Stimulated activated CD4-positive, alpha-beta T cell treated with anti-CD3 and anti-CD28 coated beads, Interleukin-1b, Interleukin-23, amount 100 ng/mL, for 1 hour (primary cell): ENCODE measurements at places on chromosomes 11 and 22.
A peak's percentile ranks its signal among the peaks of the same experiment; 100 is the strongest.

DNA sequence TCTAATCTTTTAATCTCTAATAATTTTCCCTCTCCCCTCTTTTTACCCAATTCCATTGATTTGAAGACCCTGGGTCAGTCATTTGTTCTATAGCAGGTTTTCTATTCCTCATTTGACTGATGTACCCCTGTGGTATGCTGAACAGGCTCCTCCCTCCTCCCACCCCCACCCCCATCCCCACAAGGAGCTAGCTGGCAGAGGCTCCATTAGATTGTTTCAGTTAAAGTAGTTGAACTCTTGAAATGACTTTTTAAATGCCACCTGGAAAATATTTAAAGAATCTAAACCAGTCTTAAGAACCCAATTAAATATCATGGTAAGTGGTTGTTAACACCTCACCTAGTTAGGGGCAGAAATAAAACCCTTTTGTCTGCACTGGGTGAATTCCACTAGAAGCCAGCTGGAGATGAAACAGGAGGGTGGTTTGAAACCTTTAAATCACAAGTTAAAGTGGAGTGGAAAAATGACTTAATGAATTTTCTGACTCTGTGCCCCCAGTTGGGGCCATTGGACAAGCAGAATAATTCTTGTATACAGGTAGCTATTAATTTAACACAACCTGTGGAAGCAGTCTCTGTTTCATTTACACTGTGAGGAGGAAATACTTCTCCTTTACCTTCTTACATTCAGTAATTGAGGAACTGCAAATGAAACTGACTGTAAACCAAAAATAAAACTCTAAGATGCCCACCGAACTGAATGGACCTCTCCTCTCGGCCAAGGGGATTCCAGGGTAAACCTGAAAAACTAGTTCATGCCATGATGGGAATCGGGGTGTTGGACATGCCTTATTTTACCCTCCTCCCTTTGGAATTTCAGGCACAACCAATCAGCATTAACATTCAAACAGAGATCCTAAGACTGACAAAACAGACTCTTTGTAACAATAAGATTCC, 30.7 kb downstream of the PRR5L start:
- DNase-seq: no peak

- no peak for DNase-seq
Observed at GRCh38 chr11:119055901-119056300, 1.1 kb downstream of the HYOU1 start.

- DNase-seq: no peak
Observed at GRCh38 chr11:11236498-11237059, 116.5 kb downstream of the CSNK2A3 start.

DNA sequence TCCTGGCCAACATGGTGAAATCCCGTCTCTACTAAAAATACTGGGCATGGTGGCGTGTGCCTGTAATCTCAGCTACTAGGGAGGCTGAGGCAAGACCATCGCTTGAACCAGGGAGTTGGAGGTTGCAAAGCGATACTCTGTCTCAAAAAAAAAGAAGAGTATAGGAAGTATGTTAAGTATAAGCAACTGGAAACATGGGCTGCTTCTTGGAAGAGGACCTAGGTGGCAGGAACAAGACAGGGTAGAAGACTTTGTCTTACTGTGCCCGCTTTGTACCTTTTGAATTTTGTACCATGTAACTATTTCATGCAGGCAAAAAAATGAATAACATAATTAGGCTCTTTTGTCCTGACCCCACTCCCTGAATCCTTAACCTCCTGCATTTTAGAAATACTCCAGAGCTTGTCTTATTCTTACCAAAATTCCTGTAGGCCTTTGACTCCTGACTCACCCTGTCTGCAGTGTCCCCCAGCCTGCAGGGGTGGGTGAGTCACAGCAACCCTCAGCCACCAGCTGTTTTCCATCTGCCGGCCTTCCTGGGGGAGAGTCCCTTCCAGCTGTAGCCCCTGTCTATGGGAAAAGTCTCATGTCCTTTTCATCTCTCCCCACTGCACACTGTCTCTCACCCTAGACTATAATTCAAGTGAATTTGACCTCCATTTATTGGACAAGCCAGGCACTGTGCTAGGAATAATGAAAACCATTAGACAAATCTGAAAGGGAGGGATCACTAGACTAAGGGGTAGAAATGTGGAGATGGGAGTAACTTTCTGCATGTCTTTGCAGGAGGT, 41.8 kb downstream of the TXN2 start:
- no peak for DNase-seq

DNA sequence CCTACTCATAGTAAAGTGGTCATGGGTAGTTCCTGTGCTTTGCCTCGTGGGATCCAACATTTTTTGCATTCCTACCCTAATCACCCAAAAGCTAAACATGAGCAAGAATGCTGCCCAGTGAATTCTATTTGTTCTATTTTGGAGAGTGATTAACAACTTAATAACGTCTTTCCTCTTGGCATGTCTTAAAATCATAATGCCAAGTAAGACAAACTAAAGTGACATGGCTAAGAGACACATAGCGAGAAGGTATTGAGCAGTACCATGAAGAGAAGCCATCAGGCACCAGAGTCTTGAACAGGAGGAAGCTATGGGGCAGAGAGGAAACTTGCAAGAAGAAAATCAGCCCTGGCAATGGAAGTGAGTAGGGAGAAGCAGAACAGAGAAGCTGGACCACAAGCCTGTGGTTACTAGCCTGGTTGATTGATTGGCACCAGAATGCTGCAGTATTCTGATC, 32.0 kb downstream of the EXPH5 start:
- DNase-seq: no peak

GRCh38 chr22:50269970-50270665, at the start of gene MAPK11:
MAPK11 (minus strand) TSS chr22:50270380; CDS start chr22:50270292, 88 bp downstream.
- peak; percentile 39 for DNase-seq

DNA sequence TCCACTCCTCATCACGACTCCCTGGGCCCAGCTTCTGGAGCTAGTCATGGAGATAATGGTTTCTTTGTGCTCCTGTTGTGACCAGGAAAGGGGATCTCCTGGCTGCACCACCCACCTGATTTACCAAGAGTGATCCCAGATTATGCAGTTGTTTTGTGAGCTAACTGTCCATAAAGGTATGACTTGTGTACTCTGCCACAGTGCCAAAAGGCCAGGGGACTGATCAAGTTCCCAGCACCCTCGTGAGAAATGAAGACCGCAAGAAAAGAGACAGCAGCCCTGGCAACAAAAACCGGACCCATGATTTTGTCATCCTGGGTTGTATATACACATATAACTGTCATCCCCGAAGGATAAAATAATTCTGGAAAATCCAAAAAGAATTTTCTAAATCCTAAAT, 26.6 kb downstream of the TUB start:
- no peak for DNase-seq

GRCh38 chr22:28761449-28761755, 11.1 kb upstream of the CCDC117 start:
- no peak for DNase-seq

- DNase-seq: no peak
Observed at GRCh38 chr11:121514432-121515334, 61.9 kb upstream of the SORL1-AS1 start.

GRCh38 chr11:73999581-74000306, 9.1 kb downstream of the UCP3 start:
- DNase-seq: no peak

GRCh38 chr11:68099474-68100405, 21.4 kb downstream of the CHKA start:
- no peak for DNase-seq

DNA sequence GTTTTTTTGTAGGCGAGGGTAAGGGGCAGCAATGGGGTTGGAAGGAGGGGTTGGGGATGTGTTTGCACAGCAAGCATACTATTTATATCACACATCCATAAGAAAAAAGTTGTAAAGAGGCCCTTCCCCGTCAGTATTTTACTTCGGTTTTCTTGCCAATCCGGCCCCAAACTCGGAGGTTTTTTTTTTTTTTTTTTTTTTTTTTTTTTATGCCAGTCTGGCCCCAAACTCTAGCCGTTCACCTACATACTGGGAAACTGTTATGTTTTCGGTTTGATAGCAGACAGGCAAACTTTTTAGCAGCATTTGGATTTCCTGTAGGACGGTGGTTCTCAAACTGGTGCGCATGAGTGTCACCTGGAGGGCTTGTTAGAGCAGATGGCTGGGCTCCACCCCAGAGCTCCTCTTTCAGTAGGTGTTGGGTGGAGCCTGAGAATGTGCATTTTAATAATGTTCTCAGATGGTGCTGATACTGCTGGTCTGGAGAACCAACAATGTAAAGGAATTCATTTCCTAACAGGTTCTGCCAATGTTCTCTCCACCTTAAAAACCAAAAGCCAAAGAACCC, 76.5 kb upstream of the ZBED5 start:
- DNase-seq: no peak

DNA sequence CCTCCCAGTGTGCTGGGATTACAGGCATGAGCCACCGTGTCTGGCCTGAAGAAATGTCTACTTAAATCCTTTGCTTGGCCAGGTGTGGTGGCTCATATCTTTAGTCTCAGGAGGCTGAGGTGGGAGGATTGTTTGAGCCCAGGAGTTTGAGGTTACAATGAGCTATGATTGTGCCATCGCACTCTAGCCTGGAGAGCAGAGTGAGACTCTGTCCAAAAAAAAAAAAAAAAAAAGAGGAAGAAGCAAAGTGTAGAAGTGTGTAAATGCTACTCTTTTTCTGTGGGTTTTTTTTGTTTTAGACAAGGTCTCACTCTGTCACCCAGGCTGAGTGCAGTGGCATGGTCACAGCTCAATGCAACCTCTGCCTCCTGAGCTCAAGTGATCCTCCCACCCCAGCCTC, 6.4 kb upstream of the ATG16L2 start:
- DNase-seq: no peak

GRCh38 chr11:129590030-129590752, 214.5 kb downstream of the BARX2 start:
- DNase-seq: no peak

DNA sequence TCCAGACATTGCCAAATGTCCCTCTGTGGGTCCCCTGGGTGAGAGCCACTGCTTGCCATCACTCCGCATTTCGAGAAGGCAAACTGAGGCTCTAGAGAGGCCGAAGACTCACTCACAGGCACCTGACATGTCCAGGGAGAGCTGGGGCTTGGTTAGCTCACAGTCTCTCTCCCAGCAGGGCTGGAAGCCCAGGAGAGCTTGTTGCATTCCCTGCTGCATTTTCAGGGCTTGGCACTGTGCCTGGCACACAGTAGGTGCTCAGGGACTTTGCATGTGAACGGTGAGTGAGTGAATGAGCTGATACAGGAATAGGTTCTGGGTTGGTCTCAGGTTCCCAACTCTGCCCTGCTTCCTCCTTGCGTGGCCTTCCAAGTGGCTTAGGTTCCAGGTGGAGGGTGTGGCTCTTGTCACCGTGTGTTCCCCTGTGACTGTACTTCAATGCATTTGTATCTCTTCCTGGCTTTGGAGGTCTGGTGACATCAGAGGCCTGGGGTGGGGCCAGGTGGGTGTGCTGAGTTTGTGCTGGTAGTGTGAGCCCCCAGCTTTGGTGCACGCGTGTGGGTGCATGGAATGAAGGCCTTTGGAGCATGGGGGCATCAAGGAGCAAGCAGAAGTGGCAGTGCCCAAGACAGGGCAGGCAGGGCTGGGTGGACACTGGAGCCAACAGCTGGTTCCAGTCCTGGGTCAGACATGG, 18.4 kb upstream of the SMIM38 start:
- no peak for DNase-seq

GRCh38 chr11:74204701-74205100, 33.6 kb downstream of the PPME1 start:
- no peak for DNase-seq

DNA sequence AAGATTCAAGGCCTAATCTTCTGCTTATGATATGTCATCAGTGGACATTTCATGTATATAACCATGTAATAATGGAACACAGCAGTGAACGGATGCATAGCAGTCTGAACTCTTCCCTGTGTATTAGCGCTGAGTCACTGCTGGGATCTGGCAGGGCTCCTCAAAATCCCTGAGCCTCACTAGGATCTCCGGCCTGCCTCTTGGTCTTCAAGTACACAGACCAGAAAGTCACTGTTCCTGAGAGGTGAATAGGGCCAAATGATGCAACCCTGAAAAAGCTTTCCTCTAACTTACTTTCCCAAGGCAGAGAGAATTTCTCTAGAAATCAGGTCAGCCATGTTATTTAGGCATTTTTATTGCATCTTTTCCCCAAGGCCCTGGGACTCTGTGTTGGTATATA, 35.0 kb downstream of the POU2AF1 start:
- no peak for DNase-seq

DNA sequence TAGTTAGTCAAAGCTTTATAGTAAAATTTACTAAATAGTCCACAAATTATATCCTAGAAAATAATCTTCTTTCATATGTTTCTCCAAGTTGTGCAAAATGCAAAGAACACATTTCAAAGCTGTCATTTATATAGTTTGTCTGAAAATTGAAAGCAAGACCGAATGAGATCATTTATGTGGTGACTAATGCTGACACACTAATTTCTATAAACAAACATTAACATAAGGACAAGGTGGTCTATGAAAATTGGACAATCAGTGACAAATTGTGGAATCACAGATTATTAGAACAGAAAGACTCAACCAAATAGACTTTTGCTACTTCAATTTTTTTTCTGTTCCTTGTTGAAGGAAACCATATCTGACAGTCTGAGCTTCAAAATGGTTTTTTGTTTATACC, 1056.1 kb downstream of the LRRC4C start:
- DNase-seq: no peak

GRCh38 chr11:61534025-61534932, 25.7 kb downstream of the LRRC10B start:
- DNase-seq: no peak

- no peak for DNase-seq
Observed at GRCh38 chr11:118703563-118704106, 24.2 kb upstream of the TREH start.

DNA sequence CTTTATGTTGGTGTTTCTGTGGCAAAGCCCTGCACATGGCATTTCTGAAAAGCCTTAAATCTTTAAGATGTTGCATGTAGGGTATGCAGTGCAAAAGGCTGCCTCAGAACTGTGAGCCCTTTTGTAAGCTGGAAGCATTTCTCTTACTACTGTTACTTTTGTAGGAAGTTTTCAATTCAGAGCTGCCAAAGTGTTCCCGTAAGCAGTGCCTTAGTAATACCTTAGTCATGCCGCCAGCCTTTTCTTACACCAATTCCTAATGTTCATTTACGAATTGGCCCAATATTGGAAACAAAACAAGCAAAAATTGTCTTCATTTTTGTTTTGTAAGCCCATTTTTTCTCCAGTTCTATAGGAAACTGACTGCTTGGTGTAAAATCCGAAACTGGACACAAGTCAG, 67.4 kb upstream of the RASSF10 start:
- no peak for DNase-seq

DNA sequence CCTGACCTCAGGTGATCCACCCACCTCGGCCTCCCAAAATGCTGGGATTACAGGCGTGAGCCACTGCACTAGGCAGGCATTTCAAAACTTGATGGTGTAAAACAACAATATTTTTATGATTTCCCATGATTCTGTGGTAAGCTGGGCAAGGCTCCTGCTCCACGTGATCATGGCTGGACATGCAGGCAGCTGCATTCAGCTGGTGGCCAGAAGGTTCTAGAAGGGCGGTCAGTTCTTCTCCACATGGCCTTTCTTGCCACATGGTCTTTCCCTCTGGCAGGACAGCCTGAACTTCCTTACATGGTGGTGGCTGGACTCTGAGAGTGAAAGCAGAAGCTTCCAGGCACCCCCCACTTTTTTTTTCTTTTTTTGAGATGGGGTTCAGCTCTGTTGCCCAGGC, 9.9 kb upstream of the RASD2 start:
- no peak for DNase-seq

GRCh38 chr11:59000003-59000402, 60.7 kb downstream of the GLYATL1 start:
- no peak for DNase-seq
